Activated CD4-positive, CD25-positive, alpha-beta regulatory T cell treated with anti-CD3 and anti-CD28 coated beads, Interleukin-2, amount 50 U/mL, for 16 hours (primary cell): ENCODE measurements at places on chromosomes 5 and 9.
A peak's percentile ranks its signal among the peaks of the same experiment; 100 is the strongest.

GRCh38 chr9:96719521-96719920 is 58.4 kb downstream of the ZNF510 start:
- DNase-seq = no peak

- no peak for DNase-seq
Observed at GRCh38 chr5:135189024-135189423, 155.0 kb upstream of the PITX1 start.

DNA sequence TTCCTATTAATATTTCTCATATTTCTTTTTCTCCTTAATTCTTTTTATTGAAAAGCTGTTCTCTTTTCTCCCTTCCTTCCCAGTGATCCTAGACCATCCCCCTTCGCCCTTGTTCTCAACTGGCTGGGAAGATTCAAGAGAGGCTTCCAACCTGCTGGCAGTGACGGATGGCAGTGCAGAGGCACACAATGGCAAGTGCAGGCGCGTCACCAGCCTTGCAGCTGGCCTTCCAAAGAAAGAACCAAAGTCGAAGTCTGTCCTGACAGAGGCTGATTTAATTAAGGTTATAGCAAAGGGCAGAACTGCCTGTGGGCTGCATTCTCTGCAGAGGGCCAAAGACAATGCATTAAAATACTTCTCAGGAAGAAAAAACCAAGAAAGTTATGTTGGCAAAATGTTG is 7.4 kb downstream of the CEMIP2 start:
- no peak for DNase-seq

- DNase-seq = no peak
Observed at GRCh38 chr9:111994831-111995458, 98.3 kb downstream of the UGCG start.

DNA sequence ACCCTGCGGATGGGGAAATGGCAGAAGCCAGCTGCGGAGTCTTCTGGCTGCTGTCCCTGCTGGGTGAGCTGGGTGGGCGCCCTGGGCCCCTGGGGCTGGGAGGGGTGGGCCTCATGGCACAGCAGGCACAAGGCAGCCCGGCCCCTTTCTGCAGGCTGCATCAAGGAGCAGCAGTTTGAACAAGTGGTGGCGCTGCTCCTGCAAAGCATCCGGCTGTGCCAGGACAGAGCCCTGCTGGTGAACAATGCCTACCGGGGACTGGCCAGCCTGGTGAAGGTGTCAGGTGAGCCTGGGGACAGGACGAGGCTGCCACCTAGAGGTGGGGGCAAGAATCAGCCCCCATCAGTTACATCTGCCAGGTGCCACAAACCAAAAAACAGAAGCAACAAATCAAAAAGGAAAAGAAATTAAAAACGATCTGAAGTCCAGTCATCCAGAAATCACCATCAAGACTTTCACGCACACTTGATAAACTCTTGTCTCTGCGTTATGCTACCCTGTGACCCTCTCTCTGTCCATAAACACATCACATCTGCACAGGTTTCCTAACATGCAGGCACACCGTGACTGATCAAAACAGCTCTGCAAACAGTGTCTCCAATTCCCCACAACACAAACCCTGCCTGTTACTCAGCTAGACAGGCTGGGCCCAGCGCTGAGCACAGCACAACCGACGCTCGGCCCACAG is 13.9 kb downstream of the REXO4 start:
- DNase-seq = peak; percentile 26

- no peak for DNase-seq
Observed at GRCh38 chr9:129256959-129257713, 79.1 kb upstream of the IER5L start.

DNA sequence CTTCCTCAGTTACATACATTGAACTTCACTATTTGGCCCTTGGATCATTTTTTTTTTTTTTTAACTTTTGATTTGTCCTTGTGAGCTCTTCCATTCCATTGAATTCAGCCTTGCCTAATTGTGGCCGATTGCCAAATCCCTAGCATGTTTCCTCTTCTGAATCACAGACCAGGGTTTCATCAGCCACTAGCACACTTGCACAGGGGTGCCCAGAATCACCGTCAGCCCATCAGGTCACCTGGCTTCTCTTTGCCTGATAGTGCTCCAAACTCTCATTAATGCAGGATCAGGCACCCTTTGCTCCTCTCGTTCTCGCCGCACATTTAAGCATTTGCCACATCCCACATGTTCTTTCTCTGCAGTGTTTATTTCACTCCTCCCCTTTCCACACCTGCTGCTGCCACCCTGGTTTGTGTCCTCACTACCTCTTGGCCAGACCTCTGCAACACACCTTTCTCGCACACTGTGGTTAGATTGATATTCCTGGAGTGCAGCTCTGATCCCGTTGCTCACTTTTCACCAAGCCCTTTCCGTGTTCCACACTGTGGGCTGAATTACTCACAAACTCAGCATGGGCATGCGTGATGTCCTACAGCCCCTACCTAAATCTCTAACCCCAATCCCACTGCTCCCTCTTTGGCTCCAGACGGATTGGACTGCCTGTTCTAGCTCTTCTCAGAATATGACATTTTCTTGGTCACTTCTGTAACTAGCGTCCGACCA is 9.8 kb downstream of the PIK3R1 start:
- no peak for DNase-seq

GRCh38 chr9:95887926-95888497 is 12.5 kb downstream of the ERCC6L2 start:
- no peak for DNase-seq

DNA sequence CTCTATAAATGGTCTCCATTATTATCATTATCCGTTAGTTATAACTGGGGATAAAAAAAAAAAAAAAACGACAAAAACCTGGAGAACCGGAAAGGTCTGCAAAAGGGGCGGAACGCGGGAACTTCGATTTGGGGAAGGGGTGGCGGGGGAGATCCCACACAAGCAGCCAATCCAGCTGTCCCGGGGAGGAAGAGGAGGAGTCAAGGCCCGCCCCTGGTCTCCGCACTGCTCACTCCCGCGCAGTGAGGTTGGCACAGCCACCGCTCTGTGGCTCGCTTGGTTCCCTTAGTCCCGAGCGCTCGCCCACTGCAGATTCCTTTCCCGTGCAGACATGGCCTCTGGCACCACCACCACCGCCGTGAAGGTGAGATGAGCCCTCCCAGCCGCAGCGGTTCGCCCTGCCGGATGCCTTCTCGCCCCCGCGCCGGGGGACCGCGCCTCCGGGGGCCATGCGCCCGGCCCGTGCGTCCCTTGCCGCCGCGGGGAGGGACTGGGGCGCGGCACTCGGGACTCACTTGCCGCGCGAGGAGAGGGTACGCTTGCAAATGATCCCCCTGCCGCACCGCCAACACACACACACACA is at the start of gene MTAP:
Gene MTAP (plus strand): TSS at position 219 of the 583 bp plus-strand sequence. CDS start 113 bp downstream, at position 332.
- DNase-seq = peak; percentile 28

GRCh38 chr9:113536483-113537228 is 73.1 kb downstream of the RGS3 start:
- DNase-seq = no peak
